ENCODE measurements at places on chromosomes 16 and 17.

- no peak for DNase-seq
Observed at GRCh38 chr17:44464037-44464436, 39.2 kb downstream of the GPATCH8 start.

GRCh38 chr16:14050291-14051027, 20.7 kb upstream of the MRTFB start:
- no peak for DNase-seq

- no peak for DNase-seq
Observed at GRCh38 chr16:27405546-27406451, 3.8 kb downstream of the IL21R start.

DNA sequence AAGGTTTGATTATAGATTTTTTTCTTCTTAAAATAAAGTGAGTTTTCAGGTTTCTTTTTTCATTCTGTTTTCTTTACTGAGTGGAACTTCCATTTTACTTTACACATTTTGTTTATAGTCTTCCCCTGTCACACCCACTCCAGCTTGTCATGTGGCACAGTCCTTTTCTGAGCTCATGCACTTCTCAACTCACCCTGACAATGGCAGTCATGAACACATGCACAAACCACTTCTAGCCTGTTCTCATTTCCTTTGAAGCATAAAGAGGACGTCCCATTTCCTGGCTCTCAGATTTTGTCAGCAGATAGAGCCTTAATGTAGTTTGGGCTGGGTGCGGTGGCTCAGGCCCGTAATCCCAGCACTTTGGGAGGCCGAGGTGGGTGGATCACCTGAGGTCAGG, 168.0 kb downstream of the AHSP start:
- peak; percentile 68 for DNase-seq

GRCh38 chr16:72099377-72099818, 5.8 kb downstream of the DHX38 start:
- DNase-seq: peak; percentile 28

- no peak for DNase-seq
Observed at GRCh38 chr17:4892499-4893221, 6.7 kb upstream of the C17orf107 start.

DNA sequence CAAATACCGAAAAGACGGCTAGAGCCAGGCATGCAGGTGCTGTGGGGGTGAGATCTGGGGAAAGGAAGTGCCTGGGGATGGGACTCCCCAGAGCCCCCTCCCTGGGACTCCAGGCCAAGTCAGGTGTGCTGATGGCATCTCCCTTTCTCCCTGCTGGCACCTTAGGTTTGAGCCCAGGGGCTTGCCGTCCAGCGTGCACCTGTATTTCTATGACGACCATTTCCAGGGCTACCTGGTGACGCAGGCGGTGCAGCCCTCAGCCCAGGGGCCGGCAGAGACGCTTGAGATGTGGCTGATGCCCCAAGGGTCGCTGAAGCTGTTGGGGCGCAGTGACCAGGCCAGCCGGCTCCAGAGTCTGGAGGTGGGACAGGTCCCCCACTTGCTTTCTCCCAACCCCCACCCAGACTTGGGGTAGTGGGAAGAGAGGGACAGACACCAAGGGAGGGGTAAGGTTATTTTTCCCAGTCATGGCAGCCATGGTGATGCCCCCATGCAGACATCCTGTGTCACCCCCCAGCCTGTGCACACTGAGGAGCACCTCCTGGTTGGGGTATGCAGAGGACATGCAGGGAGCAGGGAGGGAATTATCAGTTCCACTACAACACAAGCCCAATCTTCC, 11.1 kb downstream of the XYLT2 start:
- no peak for DNase-seq

DNA sequence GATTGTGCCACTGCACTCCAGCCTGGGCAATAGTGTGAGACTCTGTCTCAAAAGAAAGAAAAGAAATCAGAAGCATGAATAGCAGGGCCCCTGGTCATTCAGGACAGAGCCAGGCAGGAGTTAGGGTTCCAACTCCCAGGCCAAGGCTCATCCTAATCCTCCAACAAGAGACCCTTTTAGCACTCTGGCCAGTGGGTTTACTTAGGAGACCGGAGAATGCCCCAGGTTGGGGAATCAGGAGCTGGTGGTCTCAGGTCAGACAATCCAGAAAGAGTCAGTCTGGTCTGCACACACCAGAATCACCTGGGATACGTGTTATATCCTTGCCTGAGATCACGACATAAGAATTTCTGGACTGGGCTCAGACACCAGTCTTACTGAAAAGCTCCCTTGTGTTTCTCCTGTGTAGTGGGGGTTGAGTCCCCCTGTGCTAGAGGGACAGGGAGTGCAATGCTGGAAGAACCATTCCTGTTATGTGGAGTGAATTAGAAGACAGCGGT, 48.7 kb downstream of the CCDC42 start:
- DNase-seq: no peak

- DNase-seq: no peak
Observed at GRCh38 chr16:4090351-4090851, 25.8 kb downstream of the ADCY9 start.

DNA sequence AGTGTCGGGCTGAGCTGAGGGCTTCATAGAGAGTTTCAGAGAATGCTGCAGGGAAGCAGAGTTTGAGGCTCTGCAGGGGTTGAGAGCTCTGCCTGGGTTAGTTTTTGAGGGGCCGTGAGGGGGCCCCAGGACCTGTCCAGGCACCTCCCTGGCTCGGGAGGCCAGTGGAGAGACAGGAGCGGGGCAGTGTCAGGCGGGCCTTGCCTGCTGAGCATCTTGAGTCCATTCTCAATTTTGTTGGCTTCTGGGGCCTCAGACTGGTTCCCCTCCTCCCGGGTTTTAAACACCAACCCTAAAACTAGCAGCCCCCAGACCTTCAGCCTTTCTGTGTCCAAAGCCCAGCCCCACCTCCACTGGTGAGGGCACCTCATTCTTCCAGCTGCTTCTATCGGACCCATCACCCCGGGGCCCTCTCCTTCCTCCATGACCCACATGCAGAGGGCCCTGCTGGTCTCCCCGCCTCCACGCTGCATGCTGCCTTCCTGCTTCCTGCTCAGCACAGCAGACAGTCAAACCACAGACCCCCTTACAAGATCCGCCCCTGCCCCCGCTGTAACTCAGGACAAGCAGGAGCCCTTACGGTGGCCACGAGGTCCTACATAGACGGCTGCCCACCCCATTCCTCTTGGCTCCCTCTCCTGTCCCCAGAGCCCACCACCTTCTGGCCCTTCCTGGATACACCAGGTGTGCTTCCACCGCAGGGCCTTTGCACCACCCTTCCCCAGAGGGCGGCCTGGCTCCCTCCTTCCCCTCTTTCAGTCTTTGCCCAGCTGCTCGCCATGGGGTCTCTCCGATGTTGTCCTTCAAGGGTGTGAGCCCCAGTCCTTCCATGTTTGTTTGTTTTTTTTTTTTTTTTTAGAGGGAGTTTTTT, 3.8 kb downstream of the RNF213 start:
- peak; percentile 43 for DNase-seq

- no peak for DNase-seq
Observed at GRCh38 chr17:43151880-43152456, 19.0 kb upstream of the NBR1 start.

DNA sequence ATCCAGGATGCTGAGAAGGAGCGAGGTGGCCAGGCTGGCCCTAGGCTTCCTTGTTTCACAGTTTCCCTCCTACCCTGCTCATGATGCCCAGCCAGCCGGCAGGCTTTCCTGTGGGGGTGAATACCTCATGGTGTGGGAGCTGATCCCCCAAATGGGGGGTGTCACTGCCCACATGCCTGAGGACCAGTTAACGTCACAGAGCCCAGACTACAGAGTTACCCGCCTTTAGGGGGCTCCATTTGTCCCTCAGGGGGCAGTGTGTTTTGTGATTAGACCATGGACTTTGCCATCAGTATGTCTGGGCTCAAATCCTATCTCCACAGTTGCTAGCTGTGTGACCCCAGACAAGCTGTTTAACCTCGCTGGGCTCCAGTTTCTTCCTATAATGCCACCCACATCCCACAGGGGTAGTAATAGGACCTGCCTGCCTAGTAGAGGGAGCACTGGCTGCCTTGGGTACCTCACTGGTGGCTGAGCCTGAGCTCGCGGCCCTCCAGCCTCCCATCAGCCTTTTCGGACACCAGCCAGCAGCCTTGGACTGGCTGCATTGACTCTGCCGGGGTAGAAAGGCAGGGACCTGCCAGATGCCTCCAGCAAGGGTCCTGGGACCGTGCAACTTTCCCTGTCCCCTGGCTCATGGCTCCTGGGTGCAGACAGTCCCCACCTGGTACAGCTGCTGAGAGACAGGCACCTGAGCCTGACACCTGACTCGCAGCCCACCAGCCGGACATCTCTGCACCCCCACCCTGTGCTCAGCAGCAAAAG, 87.5 kb upstream of the GSE1 start:
- no peak for DNase-seq

DNA sequence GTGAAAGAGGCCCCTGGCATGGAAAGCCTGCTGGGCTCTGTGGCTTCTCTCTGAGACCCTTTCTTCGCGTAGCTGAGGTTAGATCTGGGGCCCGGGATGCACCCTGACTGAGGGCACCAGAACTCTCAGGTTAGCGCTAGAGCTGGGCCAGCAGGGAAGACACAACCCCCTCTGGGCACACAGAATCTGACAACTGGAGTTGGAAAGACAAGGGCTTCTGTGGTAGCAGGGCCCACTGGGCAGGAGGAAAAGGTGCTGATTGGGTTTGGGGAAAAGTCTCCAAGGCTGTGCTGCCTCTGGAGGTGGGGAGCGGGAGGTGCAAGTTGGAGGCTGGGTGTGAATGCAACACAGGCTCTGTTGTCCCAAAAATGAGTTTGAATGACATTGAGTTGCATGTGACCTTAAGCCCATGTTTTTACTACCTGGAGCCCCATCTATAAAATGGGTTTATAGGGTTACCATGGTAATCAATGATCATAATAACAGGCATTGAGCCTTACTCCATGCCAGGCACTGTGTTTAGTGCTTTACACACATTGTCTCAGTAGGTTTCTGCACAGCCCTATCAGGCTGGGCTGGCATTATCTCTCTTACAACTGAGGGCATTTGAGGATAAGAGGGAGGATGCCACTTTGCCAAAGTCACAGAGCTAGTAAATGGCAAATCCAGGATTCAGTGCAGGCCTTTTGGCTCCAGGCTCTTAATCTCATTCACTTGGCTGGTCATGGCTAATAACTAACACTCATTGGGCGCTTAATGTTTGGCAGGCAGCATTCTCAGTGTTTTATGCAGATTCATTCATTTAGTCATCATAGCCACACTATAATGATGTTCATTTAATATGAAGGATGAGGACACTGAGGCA, 9.5 kb upstream of the IGFBP4 start:
- DNase-seq: no peak
